HS-27A (cell line): ENCODE measurements at places on chromosomes 16 and 17.

- DNase-seq: no peak
These were observed 28.2 kb downstream of the ADAMTS18 start for GRCh38 chr16:77406680-77407079.

DNA sequence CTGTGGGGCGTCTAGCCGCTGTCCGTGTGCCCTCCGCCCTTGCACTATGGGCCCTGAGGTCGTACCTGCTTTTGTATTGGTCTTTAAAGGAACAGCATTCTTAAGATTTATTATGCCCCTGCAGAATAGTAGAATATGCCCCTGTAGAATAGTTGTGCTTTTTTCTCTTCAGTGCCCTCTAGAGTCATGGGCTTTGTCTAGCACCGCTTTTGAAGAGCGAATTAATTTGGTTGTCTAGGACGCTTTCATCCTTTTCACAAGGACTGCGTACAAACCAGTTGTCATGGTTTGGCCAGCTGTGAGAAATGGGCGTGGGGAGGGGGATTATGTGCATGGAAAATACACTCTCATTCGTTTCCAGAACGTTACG lies 621 bp downstream of the CEP95 start:
- DNase-seq: no peak

- DNase-seq: no peak
These were observed 50.9 kb downstream of the SIAH1 start for GRCh38 chr16:48334325-48334724.

DNA sequence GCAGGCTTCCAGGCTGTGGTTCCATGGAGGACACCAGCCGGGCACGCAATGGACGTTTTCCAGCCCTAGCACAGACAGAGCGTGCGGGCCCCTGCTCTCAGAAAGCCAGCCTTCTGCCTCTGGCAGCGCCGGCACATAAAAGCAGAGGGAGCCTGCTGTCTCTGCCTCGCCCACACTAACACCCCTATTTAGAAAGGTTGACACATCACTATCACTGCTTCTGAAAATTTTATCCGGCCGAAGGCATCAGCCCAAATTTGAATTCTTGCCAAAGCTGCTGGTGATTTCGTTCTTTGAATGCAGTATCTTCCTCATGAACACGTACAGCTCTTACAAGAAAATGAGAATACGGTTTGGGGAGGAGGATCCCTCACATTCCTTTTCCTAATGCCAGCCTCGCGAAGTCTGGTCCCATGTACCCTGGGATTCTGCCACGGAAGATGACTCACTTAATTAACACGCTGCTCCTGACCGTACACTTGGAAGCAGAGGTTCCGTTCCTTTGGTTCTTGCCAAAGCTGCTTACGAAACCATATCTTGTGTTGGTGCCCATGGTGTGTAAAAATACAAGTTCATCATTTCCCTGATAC lies 1.3 kb upstream of the RAB11FIP3 start:
- DNase-seq: peak; percentile 95

DNA sequence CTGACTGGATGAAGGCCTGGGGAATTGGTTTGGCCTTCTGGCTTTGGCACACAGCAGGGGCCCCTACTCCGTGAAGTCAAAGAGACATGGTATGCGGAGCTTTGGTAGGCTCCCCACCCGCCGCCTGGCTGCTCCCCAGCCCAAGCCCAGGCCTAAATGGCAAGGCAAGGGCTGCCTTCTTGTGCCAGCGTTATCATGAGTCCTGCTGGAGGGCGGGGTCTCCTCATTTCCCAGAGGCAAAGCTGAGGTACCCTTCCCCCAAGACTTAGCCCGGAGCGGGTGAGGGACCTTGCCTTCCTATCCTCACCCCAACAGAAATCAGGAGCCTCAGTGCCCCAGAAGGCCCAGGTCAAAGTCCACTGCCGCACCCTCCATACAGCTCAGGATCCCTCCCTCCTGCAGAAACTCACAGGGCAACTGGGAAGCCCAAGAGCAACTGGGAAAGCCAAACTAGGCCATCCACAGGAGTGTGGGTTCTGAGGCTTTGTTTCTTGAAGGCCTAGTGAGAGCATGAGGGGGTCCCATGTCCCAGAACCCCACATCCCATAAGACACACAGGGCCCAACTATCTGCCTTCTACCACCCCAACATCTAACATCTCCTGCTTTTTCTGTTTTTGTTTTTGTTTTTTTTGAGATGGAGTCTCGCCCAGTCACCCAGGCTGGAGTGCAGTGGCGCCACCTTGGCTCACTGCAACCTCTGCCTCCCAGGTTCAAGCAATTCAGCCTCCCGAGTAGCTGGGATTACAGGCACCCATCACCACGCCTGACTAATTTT lies 9.3 kb downstream of the PGAP3 start:
- no peak for DNase-seq

DNA sequence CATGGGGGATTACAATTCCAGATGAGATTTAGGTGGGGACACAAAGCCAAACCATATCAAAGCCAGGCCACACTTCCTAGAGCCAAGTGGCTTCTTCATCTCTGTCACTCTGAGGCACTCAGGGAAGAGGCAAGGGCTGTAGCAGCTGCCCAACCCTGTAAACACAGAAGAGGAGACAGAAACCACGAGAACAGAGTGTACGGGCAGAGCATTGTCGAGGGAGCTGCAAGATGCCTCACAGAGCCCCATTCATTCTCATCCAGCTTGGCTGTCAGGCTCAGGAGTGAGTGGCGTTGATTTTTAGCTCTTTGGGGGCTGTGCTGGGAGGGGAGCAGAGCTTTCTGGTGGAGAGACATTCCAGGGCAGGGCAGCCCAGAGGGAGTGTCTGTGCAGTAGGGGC lies 117.2 kb upstream of the SALL1 start:
- no peak for DNase-seq

DNA sequence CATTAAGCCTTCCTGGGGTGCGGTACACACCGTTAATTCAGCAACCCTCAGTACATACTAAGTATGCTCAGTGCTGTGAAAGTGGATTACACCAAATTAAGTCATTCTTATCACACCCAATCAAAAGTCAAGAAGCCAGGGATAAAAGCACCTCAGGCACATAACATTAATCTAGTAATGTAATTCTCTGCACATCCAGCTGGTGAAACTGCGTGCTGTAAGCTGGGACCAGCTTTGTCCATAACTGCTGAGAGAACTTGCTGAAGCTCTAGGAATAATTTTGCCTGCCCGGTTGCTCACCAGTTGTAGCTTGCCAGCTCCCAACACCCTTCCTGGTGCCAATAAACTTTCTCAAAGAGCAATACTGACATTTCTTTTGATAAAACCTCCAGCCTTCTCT lies 44.9 kb downstream of the SLC47A1 start:
- DNase-seq: no peak

DNA sequence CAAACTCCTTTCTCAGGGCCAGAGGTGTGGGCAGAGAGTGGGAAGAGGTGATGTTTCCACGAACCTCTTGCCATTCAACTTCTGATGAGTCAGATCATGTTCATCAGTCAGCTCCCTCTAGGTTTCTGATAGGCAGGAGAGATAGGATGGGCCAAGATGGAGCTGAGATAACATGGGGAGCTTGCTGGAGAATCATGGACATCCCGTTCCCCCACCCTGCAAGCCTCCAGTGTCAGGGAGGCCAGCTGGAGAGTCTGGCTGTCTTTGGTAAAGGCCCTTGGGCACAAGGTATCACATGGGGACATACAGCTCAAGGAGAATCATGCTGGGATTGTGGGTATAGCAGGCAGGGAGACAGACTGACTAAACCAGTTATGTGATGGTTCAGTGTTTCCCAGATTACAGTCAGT lies 136.0 kb upstream of the IRX3 start:
- DNase-seq: no peak

DNA sequence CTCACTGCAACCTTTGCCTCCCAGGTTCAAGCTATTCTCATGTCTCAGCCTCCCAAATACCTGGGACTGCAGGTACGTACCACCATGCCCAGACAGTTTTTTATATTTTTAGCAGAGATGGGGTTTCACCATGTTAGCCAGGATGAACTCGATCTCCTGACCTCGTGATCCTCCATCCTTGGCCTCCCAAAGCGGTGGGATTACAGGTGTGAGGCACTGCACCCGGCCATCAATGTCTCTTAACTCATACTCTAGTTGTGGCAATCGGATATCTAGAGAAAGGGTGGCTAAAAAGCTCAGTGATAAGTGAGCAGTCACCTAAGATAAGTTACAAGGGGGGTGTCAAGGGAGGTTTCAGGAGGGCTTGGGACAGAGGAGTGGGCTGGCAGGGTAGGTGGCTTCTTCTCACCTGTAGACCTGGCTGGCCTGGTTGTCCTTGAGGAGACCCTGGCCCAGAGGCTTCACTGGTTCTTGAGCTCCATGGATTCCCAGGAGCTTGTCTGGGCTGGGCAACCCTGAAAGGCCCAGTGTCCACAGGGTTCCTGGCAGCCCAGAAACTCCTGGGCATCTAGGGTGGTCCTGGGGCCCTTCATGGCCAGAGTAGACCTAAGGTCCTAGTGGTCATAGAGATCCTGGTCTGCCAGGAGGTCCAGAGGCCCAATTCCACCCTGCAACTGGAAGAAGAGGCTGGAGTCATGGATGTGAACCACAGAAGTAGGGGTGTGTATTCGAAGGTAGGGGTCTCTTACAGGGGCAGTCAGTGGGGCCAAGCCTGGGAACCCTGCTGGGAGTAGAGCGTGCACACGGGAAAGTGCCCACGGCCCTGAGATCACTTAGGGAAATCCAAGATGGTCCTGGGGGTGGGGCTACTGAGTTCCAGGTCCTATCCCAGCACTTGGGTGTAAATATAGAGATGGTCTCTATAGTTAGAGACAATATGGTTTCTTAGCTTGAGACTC lies 12.7 kb upstream of the IGFBP4 start:
- no peak for DNase-seq

DNA sequence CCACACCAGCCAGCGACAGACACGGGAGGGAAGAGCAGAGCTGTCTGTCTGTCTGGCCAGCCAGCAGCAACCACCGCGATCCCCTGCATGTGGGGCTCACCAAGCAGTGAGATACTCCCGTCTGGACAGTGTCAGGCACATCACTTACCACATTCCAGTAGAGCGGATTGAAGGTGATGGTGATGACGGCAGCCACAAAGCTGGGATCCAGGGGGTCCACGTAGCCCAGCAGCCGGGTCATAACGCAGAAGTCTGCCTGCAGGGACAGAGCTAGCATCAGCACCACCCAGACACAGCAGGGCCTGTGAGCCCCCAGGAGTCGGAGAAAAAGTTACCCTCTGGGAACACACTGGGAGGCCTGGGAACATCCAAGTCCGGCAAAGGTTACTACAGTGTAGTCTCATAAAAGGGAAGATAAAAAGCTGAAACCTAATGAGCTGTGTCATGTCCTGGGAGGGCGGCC lies 14.7 kb downstream of the PEMT start:
- DNase-seq: no peak

GRCh38 chr16:71410146-71410545 lies 31.7 kb downstream of the TLE7 start:
- no peak for DNase-seq

- no peak for DNase-seq
These were observed 232.3 kb upstream of the PMFBP1 start for GRCh38 chr16:72404299-72404698.

- no peak for DNase-seq
These were observed 52.3 kb upstream of the DNAH17 start for GRCh38 chr17:78629436-78629995.

- DNase-seq: no peak
These were observed 334.3 kb downstream of the C16orf95 start for GRCh38 chr16:86982912-86983311.

- DNase-seq: peak; percentile 50
These were observed 3.6 kb downstream of the SCRN2 start for GRCh38 chr17:47837401-47838039.

- DNase-seq: no peak
These were observed 33.8 kb upstream of the CMIP start for GRCh38 chr16:81410643-81411293.

- no peak for DNase-seq
These were observed 112.9 kb downstream of the METRNL start for GRCh38 chr17:83192161-83192788.

GRCh38 chr17:22512997-22513538 lies 820.7 kb downstream of the KCNJ18 start:
- no peak for DNase-seq

- DNase-seq: no peak
These were observed 28.7 kb downstream of the ACSF3 start for GRCh38 chr16:89122322-89122851.

GRCh38 chr16:759110-759910 lies 1.2 kb upstream of the MSLN start:
- DNase-seq: no peak

DNA sequence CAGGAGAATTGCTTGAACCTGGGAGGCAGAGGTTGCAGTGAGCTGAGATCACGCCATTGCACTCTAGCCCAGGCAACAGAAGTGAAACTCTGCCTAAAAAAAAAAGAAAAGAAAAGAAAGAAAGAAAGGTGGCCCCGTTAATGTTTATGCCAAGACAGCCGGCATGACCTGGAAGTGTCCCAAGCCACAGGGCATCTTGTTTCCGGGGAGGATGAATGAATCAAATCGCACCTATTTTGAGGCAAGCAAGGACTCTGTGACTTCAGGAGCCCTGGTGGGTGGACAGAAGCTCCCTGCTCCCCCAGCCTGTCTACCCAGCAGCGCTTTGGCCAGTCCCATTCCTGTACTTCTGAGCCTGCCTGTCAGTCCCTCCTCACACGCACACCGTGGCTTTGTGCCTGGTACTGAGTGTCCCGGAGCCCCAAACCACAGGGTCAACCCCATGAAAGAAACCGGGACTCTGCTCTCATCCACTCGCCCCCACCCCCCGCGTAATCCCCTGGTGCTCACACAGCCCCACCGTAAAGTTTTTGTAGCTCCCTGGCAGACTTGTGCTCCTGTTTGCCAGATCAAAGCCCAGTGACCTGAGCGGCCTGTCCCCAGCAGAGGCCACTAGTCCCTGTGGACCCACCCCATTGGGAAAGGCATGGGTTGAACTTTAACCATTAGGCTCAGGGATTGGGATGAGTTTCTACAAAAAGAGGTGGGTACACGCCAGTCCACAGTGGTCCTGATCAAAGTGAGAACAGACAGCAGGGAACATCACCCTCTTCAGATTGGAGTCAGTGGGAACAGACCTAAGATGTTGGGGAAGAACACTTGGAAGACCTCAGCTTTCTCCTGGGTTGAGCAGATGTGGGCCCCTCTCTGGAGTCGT lies 19.3 kb downstream of the CD2BP2 start:
- DNase-seq: no peak

- no peak for DNase-seq
These were observed 17.9 kb downstream of the MT1X start for GRCh38 chr16:56700195-56700594.

GRCh38 chr17:42647778-42648177 lies 11.3 kb upstream of the TUBG2 start:
- DNase-seq: no peak

DNA sequence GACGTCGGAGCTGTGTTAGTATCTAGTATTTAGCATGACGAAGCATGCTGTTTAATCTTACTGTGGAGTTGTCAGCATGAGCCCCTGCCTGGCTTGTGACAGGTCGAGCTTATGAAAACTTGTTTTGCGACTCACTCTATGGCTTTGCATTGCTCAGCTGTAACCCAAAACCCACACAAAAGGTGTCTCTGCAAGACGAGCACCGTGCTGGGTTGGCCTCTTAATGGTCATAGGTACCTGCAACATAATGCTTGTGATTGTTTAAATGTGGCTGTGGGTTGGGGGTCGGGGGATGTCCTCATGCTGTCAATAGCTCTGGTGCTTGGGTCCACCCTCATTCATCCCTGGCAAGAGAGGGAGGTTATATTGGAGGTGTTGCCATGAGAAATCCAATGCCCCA lies 5.4 kb downstream of the NTN1 start:
- DNase-seq: no peak

GRCh38 chr17:80743181-80743771 lies 198.6 kb downstream of the RPTOR start:
- no peak for DNase-seq

- DNase-seq: no peak
These were observed 78.9 kb downstream of the RTN4RL1 start for GRCh38 chr17:1946021-1946932.
